ENCODE measurements at places on chromosomes 6 and 20.

DNA sequence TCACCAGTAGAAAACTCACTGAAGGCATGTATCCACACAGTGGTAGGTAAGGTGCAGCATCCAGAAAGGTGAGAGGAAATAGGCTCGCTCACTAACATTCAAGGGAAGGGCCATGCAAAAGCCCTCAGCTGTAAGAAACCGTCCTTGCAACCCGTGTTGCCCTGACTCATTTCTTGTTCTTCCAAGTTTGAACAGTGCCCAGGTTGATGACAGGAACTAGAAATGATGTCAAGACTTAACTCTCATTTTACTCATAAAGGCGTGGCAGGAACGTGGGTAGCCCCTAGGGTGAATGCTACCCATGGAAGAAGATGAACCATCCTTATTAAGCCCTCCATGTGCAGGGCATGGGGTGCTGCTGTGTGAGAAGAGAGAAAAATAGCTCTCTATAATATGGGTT, 187.6 kb downstream of the CD83 start:
- no peaks in the 10 kb centered on the region for H3K27me3 ChIP-seq
- no peak overlapping the region for H3K27ac ChIP-seq
- H3K4me3 ChIP-seq = no peak overlapping the region
- no peak for DNase-seq
- no peaks in the 10 kb centered on the region for H3K36me3 ChIP-seq

DNA sequence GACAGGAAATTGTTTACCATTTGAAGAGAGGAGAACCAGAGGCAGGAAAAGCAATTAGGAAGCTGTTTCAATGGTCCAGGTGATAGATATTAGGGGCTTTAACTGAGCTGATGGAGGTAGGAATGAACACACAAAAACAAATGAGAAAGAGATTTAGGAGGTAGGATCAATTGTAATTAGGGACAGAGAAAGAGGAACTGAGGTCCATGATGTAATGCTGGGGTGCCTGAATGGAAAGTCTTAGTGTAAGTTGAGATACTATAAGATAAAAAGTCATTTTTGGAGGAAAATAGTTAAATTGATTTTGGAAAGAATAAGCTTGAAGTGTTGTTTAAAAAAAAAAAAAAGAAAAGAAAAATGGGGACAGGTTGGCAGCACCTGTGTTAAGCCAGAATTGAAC, 58.5 kb upstream of the B3GAT2 start:
- H3K36me3 ChIP-seq = no peaks in the 10 kb centered on the region
- no peaks in the 10 kb centered on the region for H3K4me1 ChIP-seq
- no peak overlapping the region for H3K4me3 ChIP-seq
- H3K27ac ChIP-seq = no peak overlapping the region
- no peak for DNase-seq
- no peaks in the 10 kb centered on the region for H3K27me3 ChIP-seq

DNA sequence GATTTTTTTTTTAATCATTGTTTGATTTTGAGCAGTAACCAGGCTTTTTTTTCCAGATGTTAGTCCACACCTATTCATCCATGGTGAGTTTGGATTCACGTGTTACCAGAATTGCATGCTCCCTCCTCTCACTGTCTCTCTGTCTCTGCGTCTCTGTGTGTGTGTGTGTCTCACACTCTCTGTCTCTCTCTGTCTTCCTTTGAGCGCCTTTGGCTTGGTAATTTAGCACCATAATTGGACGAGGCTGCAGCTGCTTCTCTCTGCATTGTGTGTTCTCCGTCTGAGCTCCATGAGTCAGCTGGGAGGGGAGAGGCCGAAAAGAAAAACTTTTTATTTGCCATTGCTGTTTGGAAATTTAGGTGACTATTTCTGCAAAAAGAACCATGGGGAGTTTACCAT, 3.4 kb downstream of the TFAP2B start:
- H3K36me3 ChIP-seq = no peaks in the 10 kb centered on the region
- no peak for DNase-seq
- no peak overlapping the region for H3K27ac ChIP-seq
- peaks cover 89% of the 10 kb centered on the region for H3K27me3 ChIP-seq

GRCh38 chr6:170436209-170436809, 116.8 kb downstream of the PSMB1 start:
- no peaks in the 10 kb centered on the region for H3K27me3 ChIP-seq
- no peak overlapping the region for H3K4me3 ChIP-seq
- H3K36me3 ChIP-seq = no peaks in the 10 kb centered on the region
- H3K27ac ChIP-seq = no peak overlapping the region
- DNase-seq = no peak

DNA sequence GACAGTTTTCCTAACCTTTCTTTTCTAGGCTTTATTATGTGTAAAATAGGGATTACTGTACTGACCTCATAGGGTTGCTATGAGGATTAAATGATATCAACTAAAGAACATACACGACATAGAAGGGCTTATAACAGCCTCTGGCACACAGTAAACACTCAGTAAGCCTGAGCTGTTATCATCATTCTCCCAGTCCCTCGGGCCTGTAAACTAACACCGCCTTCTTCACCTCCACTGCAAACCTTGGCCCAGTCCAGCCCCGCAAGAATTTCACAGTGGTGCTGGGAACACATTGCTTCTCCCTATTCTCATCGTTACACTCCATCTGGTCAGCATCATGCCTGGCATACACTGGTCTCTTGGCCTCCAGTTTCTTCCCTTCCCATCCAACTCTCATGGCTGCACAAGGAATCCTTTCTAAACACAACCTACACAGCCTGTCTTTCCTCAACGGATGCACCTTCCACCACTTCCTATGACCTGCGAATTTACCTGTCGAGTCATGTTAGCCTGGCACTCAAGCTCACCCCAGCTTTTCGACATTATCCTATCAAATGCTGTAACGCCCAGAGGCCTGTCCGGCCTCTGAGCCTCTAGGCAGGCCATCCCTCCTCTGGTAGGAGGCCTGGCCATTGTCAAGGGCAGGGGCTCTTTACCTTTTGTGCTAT, 92.1 kb downstream of the FYN start:
- peak; percentile 57 for DNase-seq
- no peak overlapping the region for H3K27ac ChIP-seq
- no peaks in the 10 kb centered on the region for H3K27me3 ChIP-seq
- peaks cover 9% of the 10 kb centered on the region for H3K4me1 ChIP-seq
- no peak overlapping the region for H3K4me3 ChIP-seq
- no peaks in the 10 kb centered on the region for H3K36me3 ChIP-seq

GRCh38 chr6:162211022-162211421, 516.5 kb downstream of the PRKN start:
- no peaks in the 10 kb centered on the region for H3K4me1 ChIP-seq
- H3K27ac ChIP-seq = no peak overlapping the region
- DNase-seq = no peak
- no peaks in the 10 kb centered on the region for H3K27me3 ChIP-seq
- no peak overlapping the region for H3K4me3 ChIP-seq

DNA sequence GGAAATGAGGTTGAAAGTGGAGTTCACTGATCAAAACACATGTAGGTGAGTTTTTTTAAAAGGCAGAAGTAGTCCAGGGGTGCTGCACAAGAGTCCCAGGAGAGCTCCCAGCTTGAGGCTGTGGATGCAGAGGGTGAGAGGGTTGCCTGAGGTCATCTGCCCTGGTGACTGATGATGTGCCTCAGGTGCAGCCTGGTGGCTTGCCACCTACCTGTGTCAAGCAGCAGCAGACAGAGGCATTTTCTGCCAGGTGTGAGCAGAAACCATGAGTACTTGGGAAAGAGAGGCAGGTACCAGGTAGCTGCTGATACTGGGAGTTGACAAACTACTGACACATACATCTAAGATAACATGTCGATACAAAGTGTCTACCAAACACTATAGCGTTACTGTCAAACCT, 92.5 kb downstream of the SCP2D1 start:
- H3K36me3 ChIP-seq = no peaks in the 10 kb centered on the region
- no peak overlapping the region for H3K4me3 ChIP-seq
- no peaks in the 10 kb centered on the region for H3K27me3 ChIP-seq
- H3K27ac ChIP-seq = no peak overlapping the region
- DNase-seq = no peak

DNA sequence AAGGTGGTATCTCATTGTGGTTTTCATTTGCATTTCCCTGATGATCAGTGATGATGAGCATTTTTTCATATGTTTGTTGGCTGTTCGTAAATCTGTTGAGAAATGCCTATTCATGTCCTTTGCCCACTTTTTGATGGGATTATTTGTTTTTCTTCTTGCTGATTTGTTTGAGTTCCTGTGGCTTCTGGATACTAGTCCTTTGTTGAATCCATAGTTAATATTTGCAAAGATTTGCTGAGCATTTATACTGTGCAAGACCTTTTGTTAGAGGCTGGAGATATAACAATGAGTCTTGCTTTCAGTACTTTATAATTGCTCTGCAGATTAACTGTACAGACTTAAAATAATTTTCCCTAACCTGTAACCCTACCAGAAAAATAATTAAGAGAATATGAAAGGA, 35.6 kb downstream of the PDE7B start:
- no peaks in the 10 kb centered on the region for H3K36me3 ChIP-seq
- no peak for DNase-seq
- peaks cover 2% of the 10 kb centered on the region for H3K27me3 ChIP-seq
- no peak overlapping the region for H3K27ac ChIP-seq
- no peaks in the 10 kb centered on the region for H3K4me1 ChIP-seq

- H3K4me1 ChIP-seq = peaks cover 2% of the 10 kb centered on the region
- H3K27ac ChIP-seq = no peak overlapping the region
- no peaks in the 10 kb centered on the region for H3K36me3 ChIP-seq
- H3K4me3 ChIP-seq = no peak overlapping the region
- DNase-seq = no peak
- no peaks in the 10 kb centered on the region for H3K27me3 ChIP-seq
These were observed 69.3 kb downstream of the ABHD12 start for GRCh38 chr20:25321262-25321831.

GRCh38 chr6:81894306-81894705, 141.8 kb upstream of the TENT5A start:
- no peaks in the 10 kb centered on the region for H3K4me1 ChIP-seq
- no peak overlapping the region for H3K4me3 ChIP-seq
- no peaks in the 10 kb centered on the region for H3K27me3 ChIP-seq
- no peaks in the 10 kb centered on the region for H3K36me3 ChIP-seq
- no peak for DNase-seq
- no peak overlapping the region for H3K27ac ChIP-seq

GRCh38 chr20:47747669-47748031, 37.6 kb downstream of the SULF2 start:
- no peak for DNase-seq
- H3K36me3 ChIP-seq = no peaks in the 10 kb centered on the region
- H3K27me3 ChIP-seq = no peaks in the 10 kb centered on the region
- H3K4me1 ChIP-seq = no peaks in the 10 kb centered on the region
- H3K4me3 ChIP-seq = no peak overlapping the region

DNA sequence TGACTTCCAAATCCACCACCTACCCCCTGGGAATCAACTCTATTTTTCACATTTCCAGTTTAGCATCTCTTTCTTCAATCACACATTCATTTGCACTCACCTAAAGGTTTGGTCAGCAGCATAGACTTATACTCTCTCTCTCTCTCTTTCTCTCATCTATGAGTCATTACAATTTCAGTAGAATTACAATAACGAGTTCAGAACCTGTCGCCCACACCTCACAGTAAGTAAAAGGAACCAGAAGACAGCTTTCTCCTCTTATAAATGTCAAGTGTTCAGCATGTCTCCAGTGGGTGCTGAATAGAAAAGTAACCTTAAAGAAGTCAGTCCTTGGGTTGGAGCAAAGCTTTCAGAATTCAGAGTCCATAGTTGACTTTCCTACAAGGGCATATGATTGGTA, 1.1 kb upstream of the PHACTR1 start:
- no peaks in the 10 kb centered on the region for H3K36me3 ChIP-seq
- H3K27me3 ChIP-seq = no peaks in the 10 kb centered on the region
- H3K4me1 ChIP-seq = no peaks in the 10 kb centered on the region
- DNase-seq = no peak

GRCh38 chr6:168577496-168577895, 136.5 kb downstream of the SMOC2 start:
- no peaks in the 10 kb centered on the region for H3K36me3 ChIP-seq
- no peaks in the 10 kb centered on the region for H3K27me3 ChIP-seq
- no peak for DNase-seq
- no peak overlapping the region for H3K27ac ChIP-seq
- no peaks in the 10 kb centered on the region for H3K4me1 ChIP-seq
- H3K4me3 ChIP-seq = no peak overlapping the region

DNA sequence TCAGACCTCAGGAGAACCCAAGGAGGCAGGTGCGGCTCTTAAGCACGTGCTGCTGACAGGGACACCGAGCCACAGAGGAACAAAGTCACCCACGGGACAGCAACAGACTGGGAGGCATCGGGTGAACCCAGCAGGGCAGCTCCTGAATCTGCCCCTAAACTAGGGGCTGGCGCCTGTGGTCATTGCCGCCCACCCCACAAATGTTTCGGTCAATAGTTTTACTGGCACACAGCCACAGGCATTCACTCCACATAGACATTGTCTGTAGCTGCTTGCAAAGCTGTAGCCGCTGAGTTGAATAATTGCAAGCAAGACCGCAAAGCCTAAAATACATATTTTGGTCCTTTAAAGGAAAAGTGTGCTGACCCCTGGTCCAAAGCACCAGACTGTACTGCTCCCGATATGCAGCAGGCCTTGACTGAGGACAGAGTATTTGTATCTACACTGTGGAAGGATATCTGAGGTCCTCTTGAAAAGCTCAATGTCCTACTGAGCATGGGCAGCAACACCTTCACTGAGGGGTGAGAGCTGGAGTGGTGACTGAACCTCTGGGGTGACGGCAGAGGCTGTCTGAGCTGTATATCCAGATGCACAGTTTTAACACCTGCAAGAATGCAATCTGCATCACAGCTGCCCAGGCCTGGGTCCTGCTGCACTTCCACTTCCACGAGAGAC, 310.3 kb downstream of the THBS2 start:
- H3K4me1 ChIP-seq = no peaks in the 10 kb centered on the region
- H3K27me3 ChIP-seq = no peaks in the 10 kb centered on the region
- no peaks in the 10 kb centered on the region for H3K36me3 ChIP-seq
- no peak overlapping the region for H3K4me3 ChIP-seq

- no peaks in the 10 kb centered on the region for H3K36me3 ChIP-seq
- peaks cover 4% of the 10 kb centered on the region for H3K4me1 ChIP-seq
- H3K27ac ChIP-seq = peak overlapping the region; percentile 74
- H3K4me3 ChIP-seq = peak overlapping the region; percentile 71
- H3K27me3 ChIP-seq = no peaks in the 10 kb centered on the region
These were observed 887 bp downstream of the GABBR1 start for GRCh38 chr6:29631860-29632731.

DNA sequence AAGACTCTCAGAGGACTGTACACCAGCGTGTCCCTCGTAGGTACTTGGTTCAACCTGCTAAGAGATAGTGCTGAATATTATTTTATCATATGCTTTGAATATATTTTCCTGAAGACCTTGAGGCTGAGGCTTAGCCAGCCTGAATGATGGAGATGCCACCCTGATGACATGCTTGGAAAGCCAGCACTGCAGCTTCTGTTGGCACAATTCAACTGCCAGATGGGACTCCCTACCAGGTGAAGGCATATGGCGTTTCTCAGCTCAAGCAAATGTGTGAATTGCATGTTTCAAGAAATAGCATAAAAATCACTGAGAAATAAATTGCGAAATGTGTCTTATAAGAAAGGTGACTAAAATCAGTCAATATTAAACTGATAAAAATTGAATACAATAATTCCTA, 228.1 kb upstream of the CST7 start:
- DNase-seq = no peak
- H3K36me3 ChIP-seq = no peaks in the 10 kb centered on the region
- peaks cover 3% of the 10 kb centered on the region for H3K4me1 ChIP-seq
- H3K4me3 ChIP-seq = no peak overlapping the region

- no peaks in the 10 kb centered on the region for H3K27me3 ChIP-seq
- H3K36me3 ChIP-seq = no peaks in the 10 kb centered on the region
These were observed 164.9 kb downstream of the UTRN start for GRCh38 chr6:144449911-144450597.

All from mesendoderm (in vitro differentiated cells).